CD8-positive, alpha-beta memory T cell (primary cell): ENCODE measurements at places on chromosomes 5 and 9. TPM values are rescaled to one million over a fixed set of nuclear protein-coding genes. Genes with fewer than 3 reads are reported as not detected.

- DNase-seq = no peak
Measured at GRCh38 chr5:155564541-155564940, 551.0 kb downstream of the KIF4B start.

The PCDHA1 gene
- total RNA-seq = not detected

GRCh38 chr5:172002310-172002709 lies 4.1 kb downstream of the FBXW11 start:
- no peak for DNase-seq

The PELO gene
- 35.9 TPM for total RNA-seq

DNA sequence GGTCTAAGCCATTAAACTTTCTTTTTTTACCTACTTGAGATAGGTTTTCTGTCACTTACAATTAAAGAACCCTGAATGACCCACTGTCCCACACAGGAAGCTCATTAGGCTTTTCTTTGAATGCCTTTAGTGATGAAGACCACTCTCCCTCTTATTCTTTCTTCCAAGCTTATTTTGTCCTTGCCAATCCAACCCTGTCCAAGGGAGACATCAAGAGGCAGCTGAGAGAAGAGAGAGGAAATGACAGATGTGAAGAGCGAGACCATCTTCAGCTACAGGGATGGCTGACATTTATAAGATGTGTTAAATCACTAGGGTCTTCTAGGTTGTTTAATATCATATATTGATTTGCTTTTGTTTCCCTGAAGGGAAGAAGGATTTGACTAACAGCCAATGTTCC lies 133.5 kb downstream of the FAM114A2 start:
- no peak for DNase-seq

The TMEM215 gene
- total RNA-seq = not detected

- DNase-seq = no peak
Measured at GRCh38 chr9:137339045-137339907, 37.2 kb upstream of the NRARP start.

DNA sequence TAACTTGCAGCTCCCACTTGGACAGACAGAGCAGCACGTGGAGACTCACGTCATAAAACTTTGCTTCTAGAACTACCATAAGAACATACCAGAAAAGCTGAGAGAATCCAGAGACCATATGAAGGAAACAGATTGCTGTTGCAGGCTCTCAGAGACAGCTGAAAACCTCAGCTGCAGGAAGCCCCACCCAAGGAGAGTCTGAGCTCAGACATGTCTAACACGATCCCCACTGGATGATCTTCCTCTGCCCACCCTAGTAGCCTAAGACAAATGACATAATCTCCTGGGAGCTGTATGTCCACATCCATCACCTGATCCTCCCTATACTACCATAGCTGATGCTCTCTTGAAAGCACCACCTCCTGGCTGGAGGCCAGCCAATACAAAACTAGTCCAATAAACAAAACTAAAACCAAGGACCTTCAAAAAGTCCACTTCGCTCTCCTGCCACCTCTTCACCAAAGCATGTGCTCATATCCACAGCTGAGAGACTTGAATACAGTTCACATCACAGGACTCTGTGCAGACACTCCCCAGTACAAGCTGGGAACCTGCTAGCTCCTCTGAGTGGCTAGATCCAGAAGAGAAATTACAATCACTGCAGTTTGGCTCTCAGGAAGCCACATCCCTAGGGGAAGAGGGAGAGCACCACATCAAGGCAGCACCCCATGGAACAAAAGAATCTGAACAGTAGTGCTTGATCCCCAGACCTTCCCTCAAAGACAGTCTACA lies 257.4 kb downstream of the TRIM36 start:
- DNase-seq = no peak

DNA sequence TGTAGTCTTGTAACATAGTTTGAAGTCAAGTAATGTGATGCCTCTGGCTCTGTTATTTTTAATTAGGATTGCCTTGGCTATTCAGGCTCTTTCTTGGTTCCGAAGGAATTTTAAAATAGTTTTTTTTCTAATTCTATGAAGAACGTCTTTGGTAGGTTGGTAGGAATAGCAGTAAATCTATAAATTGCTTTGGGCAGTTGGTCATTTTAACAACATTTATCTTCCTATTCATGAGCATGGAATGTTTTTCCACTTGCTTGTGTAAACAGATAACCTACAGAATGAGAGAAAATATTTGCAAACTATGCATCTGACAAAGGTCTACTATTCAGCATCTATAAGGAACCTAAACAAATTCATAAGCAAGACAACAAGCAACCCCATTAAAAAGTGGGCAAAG lies 173.2 kb upstream of the TRPC7 start:
- DNase-seq = no peak

- peak; percentile 3 for DNase-seq
Measured at GRCh38 chr5:101390151-101390908, 487.2 kb upstream of the ST8SIA4 start.

The TAF11L3 gene
- not detected for total RNA-seq

The DNAJC18 gene
- 25.3 TPM for total RNA-seq

The NEUROG1 gene
- total RNA-seq = not detected

GRCh38 chr9:79610791-79611614 lies 39.2 kb downstream of the TLE4 start:
- no peak for DNase-seq

The GCNT1 gene
- total RNA-seq = 20.9 TPM

GRCh38 chr9:90985631-90986030 lies 184.0 kb downstream of the SYK start:
- no peak for DNase-seq

DNA sequence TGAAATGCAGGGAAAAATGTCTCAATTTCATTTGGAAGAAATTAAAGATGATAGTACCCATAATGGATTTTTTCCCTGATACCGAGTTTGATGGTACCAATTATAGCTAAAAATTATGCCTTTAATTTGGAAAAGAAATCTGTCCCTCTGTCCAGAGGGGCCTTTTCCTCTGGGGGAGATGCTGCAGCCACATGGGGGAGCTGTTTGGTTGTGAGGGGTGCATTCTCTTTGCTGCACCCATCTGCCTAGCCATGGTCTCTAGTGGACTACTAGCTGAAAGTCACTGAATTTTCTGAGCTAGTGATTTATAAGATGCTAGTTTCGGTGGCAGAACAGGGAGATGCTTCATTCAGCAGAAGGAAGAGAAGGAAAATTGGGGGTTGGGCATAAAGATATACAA lies 9.6 kb downstream of the SEC61B start:
- no peak for DNase-seq

The CCDC183 gene
- total RNA-seq = 0.73 TPM

- DNase-seq = no peak
Measured at GRCh38 chr5:77832938-77833337, 56.8 kb upstream of the TBCA start.

GRCh38 chr9:132978451-132979131 lies at the start of gene GFI1B:
GFI1B (plus strand) TSS chr9:132978694; CDS start chr9:132986679, 7,985 bp downstream.
- no peak for DNase-seq

- no peak for DNase-seq
Measured at GRCh38 chr9:122186777-122187470, 27.2 kb downstream of the MORN5 start.

- DNase-seq = no peak
Measured at GRCh38 chr9:120944434-120944843, 17.8 kb upstream of the TRAF1 start.

The EMB gene
- 140 TPM for total RNA-seq

DNA sequence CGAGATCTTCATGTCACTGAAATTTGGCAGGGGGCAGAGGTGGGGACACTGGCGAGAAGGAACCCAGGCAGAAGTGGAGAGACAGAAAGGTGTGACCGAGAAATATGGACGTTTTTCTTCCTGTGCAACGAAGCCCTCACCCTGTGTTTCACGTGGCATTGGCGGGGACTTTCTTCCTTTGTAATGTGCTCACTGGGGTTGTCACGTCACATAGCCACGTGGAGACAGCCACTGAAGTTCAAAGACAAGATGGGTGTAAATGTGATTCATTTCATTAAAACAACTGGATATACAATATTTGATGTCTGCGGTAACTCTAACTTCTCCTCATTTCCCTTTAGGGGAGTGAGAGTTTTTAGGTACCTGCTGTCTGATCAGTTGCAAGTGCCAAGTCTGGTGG lies 225.7 kb downstream of the FSTL4 start:
- DNase-seq = no peak

DNA sequence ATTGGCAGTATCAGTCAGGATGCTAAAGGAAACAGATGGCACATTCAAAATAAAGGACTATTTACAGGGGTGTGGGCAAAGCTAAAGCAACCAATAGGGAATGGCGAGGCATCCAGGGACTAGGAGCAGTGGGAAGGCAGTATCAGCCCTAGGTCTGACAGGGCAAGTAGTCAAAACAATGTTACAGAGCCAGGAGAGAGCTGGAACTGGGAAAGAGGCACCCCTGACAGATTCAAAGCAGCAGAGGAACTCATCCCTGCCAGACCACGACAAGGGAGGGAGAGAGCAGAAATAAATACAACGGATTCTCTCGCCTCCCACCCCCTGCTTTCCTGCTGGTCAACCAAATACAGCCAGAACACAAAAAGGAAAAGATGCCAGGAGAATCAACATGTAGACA lies 371.5 kb downstream of the NR2F1-AS1 start:
- no peak for DNase-seq

DNA sequence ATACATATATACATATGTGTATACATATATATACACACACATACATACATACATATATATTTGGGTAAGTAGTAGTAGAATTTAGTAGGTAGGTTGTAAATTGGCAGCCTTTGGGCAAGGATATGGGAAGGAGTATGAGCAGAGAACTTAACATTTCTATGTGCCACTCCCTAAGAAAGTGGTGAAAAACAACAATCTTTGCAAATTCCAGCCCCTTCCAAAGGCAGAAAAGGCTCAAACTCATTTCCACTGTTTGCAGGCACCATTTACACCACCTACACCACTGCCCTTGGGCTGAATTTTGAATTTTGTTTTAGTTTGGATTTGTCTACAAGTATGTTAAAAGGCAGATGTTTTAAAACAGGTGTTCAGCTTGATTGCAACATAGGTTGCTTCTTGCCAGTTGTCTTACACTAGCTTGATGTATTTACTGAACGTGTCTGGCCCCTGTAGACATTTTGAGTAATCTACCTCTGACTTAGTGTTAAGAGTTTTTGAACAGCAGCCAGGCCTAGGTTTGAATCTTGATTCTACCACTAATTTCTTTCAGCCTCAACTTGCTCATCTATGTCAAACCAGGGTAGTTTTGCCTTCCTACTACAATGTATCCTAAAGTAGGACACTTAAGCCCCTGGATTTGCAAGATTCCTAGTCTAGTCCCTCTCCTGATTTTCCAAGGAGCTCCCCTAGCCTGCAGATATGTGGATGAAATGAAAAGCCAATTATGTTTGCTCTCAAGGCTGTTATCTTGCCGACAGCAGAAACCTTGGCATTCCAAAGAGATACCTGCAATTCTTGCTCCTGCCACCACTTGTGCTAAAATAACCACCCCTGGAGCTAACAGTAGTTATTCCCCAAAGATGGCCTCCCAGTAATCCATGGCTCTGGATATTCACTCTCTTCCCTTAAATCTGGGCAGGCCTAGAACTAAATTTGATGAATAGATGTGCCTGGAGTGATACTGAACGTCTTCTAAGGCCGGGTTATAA lies 156.2 kb upstream of the SLC44A1 start:
- no peak for DNase-seq

DNA sequence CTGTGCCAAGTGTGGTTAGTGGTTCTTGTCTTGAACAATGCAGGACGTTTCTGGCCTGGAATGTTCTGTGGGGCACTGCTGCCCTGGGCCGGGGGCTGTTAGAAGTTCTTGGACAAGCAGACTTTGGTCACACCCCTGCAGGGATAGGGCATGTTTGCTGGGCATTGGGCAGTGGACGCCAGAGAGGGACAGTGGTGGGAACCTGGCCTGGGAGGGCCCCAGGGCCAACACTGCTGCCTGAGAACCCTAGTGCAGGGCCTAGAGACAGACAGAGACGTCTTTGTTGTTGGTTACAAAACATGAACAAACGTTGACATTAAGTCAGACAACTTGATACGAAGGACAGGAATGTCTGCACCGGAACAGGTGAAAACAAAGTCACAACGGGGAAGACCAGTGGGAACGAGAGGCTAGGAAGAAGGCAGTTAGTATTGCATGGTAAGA lies 57.0 kb downstream of the WNK2 start:
- no peak for DNase-seq

DNA sequence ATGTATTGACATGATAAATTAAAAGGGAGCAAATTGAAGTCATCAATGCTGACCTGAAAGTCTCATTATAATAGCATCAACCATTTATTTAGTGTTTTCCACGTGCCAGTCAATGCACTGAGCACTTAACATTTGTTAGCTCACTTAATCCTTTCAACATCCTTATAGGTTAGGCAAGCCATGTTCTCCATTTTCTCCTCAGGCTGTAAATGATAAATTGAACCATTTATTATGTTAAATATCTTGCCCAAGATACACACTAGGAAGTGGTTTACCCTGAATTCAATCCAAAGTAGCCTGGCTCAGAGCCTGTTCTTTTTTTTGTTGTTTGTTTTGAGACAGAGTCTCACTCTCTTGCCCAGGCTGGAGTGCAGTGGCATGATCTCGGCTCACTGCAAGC lies 25.0 kb upstream of the SNX2 start:
- no peak for DNase-seq

The TUSC1 gene
- total RNA-seq = not detected

- DNase-seq = no peak
Measured at GRCh38 chr5:5383461-5383860, 39.0 kb upstream of the ICE1 start.
